ENCODE measurements at places on chromosomes 7 and 10. TPM values are rescaled to one million over a fixed set of nuclear protein-coding genes. Genes with fewer than 3 reads are reported as not detected.

DNA sequence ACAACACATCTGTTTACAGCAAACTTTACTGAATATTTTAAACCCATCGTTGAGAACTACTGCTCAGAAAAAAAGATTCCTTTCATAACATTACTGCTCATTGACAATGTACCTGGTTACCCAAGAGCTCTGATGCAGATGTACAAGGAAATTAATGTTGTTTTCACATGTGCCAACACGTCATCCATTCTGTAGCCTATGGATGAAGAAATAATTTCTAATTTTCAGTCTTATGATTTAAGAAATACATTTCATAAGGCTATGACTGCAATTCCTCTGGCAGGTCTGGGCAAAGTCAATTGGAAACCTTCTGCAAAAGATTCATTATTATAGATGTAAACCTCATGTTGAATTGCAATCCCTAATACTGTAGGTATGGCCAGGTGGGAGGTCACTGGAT lies 16.7 kb upstream of the CNNM1 start:
- DNase-seq, result no peak

- DNase-seq, result no peak
These were observed 1.8 kb downstream of the GNG11 start for GRCh38 chr7:93923296-93923695.

Gene GARS1
- polyA plus RNA-seq, result 86.1 TPM

- DNase-seq, result no peak
These were observed 229.9 kb downstream of the ADARB2 start for GRCh38 chr10:1507436-1507835.

- DNase-seq, result no peak
These were observed 15.1 kb upstream of the AOAH start for GRCh38 chr7:36739351-36739750.

DNA sequence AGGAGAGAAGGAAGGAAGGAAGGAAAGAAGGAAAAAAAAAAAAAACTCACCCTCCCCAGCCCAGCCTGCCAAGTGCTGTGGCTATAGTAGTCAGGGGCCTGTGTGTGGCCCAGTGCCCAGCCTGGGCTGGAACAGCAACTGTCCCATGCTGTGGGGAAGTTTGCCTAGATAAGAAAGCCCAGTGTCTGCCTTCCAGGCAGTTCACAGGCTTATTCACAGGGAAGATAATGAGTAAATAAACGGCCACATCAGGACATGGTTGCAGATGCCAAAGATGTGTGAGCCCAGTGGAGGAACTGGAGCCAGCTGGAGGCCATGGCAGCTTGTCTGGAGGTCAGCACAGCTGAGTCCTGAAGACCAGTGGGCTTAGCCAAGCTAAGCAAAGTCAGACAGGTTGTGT lies 132.4 kb upstream of the FOXK1 start:
- DNase-seq, result no peak

GRCh38 chr7:70795948-70796347 lies 336.0 kb upstream of the GALNT17 start:
- no peak for DNase-seq

- no peak for DNase-seq
These were observed 55.7 kb downstream of the GSDME start for GRCh38 chr7:24701261-24702235.

DNA sequence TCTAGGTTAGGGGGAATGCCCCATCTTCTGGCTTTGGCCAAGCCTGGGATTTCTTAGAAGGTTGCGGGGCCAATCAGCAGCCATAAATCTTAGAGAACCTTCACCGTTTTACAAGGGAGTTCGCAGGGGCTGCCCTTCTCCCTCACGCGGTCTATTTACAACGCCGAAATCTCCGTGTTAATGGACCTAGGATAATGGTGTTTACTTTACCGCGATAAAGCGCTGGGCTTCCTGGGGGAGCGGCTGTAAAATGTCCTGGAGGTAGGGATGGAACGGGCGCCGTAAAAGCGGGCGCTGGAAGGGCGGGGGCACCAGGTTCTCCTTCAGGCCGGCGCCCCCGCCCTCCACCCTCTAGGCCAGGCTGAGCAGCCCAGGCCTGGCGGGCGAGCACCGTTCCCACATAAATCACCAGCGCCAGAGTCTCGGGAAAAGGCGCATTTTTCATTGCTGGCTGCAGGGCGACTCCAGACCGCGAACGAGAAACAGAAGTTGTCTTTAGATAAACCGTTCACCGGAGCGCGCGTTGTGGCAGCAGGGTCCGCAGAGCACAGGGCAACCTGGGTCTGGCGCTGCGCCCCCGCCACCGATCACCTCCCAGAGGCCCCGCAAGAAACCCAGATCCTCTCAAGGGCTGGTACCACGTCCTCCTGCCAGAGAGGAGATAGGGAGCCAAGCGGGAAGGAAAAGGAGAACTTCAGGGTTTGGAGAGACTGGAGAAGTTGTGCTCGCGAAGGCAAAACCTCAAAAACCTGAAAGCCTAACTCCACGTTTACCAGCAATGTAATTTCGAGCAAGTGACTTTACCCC lies 12.5 kb upstream of the NKX2-3 start:
- no peak for DNase-seq

Gene KIAA1217
- polyA plus RNA-seq, result 86.2 TPM

DNA sequence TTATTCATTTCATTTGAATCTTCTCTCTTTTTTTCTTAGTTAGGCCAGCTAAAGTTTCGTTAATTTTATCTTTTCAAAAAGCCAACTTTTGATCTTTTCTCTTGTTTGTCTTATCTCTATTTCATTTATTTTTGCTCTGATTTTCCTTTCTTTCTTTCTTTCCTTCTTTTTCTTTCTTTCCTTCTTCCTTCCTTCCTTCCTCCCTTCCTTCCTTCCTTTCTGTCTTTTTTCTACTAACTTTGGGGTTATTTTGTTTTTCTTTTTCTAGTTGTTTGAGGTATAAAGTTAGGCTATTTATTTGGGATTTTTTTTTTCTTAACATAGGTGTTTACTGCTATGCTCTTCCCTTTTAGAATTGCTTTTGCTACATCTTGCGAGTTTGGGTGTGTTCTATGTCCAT lies 13.2 kb upstream of the ASB15 start:
- no peak for DNase-seq

Gene UCMA
- polyA plus RNA-seq, result not detected

DNA sequence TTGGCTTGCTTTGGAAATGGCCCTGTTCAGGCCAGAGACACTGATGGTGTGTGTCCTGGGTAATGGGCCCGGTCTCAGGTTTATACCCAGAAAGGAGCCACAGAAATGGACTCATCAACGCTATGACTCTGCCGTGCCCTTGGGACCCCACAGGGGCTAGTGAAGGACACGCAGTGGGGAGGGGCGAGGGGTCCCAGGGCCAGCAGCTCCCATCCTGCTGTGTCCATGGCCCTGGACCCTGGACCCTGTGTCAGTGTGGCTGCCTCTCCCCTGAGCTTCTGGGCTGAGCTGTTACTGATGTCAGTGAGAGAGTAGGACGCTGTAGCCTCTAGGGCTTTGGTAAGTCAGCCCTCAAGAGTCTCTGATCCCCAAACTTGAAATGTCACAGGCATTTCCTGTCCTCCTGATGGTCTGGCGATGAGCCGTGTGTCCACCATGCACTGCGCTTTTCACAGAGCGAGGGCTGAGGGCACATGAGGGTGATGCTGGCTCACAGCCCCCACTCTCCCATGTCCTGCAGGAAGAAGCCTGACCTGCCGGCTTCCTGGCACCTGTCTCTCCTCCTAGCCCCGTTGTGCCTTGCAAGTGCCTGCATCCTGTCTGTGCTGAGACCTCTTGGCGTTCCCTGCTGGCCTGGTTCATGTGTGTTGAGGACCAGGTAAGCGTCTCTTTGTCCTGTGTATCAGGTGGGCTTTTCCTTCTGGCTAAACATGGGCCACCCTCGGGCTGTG lies 4.4 kb downstream of the ZNF316 start:
- no peak for DNase-seq

Gene IL6
- polyA plus RNA-seq, result 0.17 TPM

- DNase-seq, result no peak
These were observed 72.8 kb upstream of the CACUL1 start for GRCh38 chr10:118827466-118828155.

GRCh38 chr10:86375204-86375603 lies 8.6 kb upstream of the GRID1 start:
- no peak for DNase-seq

Gene PLXDC2
- 32.2 TPM for polyA plus RNA-seq

Gene ANKRD61
- 1.0 TPM for polyA plus RNA-seq

Gene GPR26
- polyA plus RNA-seq, result not detected

Gene DNAAF5
- 37.0 TPM for polyA plus RNA-seq

Gene PDZD7
- polyA plus RNA-seq, result 4.3 TPM
